Adrenal gland (tissue), 19 donors: ENCODE measurements at places on chromosomes 13 and 19. TPM values are rescaled to one million over a fixed set of nuclear protein-coding genes. Genes with fewer than 3 reads are reported as not detected.
A peak's percentile ranks its signal among the peaks of the same experiment; 100 is the strongest.

DNA sequence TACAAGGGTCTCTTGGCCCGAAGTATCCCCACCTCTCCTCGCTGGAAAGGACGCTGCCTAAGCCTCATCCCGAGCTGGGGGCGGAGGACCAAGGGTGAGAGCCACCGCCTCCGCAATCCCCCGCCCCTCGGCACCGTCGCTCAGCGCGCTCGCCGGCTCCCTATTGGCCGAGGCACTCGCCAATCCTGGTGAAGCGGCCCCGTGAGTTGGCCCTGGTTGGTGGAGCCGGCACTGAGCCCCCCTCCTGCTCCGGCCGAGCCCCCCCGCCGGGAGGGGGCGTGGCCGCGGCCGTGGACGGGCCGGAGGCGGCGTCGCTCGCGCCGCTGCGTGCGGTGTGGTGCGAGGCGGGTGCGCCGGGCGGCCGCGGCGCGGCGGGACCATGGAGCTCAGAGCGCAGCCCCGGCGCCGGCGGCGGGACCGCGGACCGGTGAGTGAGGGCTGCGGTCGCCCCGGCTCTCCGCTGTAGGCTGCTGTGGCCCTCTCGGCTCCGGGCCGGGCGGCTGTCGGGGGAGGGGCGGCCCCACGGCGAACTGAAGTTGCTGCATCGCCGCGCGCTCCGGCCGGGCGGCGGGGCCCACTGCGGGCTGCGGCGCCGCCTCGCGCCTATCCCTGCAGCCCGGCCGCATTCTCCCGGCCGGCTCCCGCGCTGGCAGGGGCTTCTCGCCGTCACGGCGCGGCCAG is at the start of gene WASF3:
TSS of gene WASF3 (plus strand) at position 291 of the 681 bp plus-strand sequence. CDS start 84,588 bp downstream, outside the sequence.
- H3K4me1 ChIP-seq, result peaks cover 19% of the 10 kb centered on the region
- no peaks in the 10 kb centered on the region for H3K27me3 ChIP-seq
- no peaks in the 10 kb centered on the region for H3K36me3 ChIP-seq
- H3K27ac ChIP-seq, result no peak within 1 kb of the TSS
- DNase-seq, result peak; percentile 97

DNA sequence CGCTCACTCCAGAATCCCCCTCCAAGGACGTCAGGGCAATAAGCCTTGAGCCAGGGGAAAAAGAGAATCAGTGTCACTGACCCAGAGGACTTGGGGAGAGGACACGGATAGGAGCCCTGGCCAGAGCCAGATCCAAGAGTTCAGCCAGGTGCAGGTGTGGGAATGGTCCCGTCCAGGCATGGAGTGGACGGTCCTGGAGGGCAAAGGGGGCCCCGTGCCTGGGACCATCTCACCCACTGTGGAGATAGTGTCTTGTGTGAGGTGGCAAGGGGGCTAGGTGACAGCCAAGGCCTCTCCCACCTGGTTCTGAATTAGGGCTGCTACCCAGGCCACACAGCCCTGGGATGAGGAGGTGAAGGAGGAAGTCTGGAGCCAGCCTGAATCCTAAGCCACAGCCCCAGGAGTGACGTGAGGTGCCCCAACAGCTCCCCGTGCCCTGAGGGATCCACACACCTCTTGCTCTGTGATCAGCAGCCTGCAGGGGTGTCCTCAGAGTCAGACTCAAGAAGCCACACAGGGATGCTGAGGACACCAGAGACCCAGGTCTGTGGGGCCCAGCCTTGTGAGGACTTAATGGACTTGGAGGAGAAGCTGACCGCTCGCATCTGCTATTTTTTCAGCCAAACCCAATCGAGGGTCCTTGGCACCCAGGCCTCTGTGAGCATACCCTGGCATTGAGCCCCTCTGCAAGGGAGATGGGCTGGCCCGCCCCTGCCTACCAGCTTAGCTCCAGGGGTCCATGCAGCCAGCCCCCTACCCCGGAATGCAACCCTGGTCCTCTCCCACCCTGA is 16.4 kb upstream of the ZNF14 start:
- H3K27me3 ChIP-seq, result no peaks in the 10 kb centered on the region
- no peaks in the 10 kb centered on the region for H3K36me3 ChIP-seq
- H3K4me3 ChIP-seq, result no peak overlapping the region
- peak; percentile 33 for DNase-seq
- no peak overlapping the region for H3K27ac ChIP-seq

GRCh38 chr19:30161770-30162169 is 210.4 kb upstream of the ZNF536 start:
- no peaks in the 10 kb centered on the region for H3K4me1 ChIP-seq
- no peak for DNase-seq
- no peak overlapping the region for H3K27ac ChIP-seq
- H3K27me3 ChIP-seq, result no peaks in the 10 kb centered on the region
- H3K4me3 ChIP-seq, result no peak overlapping the region

DNA sequence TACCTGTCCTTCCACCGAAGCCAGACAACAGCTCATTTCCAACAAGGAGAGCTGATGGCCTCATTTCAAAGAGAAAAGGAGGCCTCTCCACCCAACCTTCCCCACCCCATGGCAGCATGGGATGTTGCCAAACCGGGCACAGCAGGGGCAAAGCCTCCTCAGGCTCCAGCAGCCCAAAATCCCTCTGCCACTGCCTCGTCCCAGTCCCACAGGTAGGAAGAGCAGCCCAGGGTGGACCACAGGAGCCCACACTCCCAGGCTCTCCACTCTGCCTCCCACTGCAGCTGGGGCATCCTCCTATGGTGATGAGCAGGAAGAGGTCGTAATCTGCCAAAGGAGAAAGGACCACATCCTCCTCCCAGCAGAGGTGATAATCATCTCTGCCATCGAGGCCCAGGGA is 50.9 kb downstream of the PEPD start:
- DNase-seq, result no peak
- H3K27me3 ChIP-seq, result no peaks in the 10 kb centered on the region
- H3K36me3 ChIP-seq, result no peaks in the 10 kb centered on the region
- no peak overlapping the region for H3K27ac ChIP-seq

TMEM150B gene
- total RNA-seq, result 9.3 TPM
